ENCODE measurements at places on chromosomes 6 and 20.

- DNase-seq, result no peak
Observed at GRCh38 chr20:46920114-46920513, 25.5 kb downstream of the EYA2 start.

- DNase-seq, result peak; percentile 16
Observed at GRCh38 chr20:62860924-62861691, 514 bp downstream of the TCFL5 start.

- no peak for DNase-seq
Observed at GRCh38 chr6:3549314-3549940, 92.6 kb upstream of the SLC22A23 start.

GRCh38 chr20:20856306-20856705 is 143.9 kb upstream of the RALGAPA2 start:
- no peak for DNase-seq

DNA sequence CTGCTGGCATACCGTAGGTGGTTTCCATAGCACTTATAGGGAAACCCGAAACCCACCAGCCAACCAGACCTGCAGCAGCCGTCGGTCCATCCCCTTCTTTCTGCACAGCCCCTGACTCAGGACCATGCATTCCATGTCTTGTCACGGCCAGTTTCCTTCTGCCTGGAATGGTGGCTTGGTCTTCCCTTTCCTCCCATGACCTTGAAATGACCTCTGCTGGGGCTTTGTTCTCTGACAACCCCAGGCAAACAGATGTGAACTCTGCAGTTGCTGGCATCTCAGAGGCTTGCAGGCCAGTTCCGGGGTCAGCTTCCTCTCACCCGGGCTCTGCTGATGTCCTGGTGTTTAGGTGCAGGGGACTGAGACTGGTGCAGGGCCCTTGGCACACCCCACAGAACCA is 250.8 kb downstream of the SMOC2 start:
- no peak for DNase-seq

DNA sequence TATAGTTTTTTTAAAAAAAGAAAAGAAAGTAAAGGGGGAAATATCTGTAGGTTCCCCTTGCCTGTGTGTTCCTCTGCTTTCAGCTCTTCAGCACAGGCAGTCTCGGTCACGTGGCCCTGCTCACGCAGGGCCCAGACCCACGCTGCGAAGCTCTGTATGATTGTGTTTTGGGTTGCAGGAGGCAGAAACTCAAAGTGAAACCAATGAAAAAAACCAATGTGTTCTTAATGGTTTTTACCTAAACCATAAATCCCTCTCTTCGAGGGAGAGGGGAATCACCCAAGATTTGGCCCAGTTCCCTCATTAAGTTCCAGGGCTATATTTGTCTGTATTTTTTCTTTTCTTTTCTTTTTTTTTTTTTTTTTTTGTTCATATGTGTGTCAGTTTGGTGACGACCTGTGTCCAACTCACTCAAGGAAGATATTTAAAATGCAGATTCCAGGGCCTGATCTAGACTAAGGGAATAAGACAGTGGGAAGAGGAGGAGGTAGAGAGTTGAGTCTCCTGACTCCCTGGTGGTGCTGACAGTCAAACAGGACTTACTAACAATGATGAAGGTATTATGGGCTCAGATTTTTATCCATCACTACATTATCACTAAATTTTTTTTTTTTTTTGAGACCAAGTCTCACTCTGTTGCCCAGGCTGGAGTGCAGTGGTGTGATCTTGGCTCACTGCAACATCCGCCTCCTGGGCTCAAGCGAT is 33.8 kb upstream of the RREB1 start:
- DNase-seq, result peak; percentile 15

DNA sequence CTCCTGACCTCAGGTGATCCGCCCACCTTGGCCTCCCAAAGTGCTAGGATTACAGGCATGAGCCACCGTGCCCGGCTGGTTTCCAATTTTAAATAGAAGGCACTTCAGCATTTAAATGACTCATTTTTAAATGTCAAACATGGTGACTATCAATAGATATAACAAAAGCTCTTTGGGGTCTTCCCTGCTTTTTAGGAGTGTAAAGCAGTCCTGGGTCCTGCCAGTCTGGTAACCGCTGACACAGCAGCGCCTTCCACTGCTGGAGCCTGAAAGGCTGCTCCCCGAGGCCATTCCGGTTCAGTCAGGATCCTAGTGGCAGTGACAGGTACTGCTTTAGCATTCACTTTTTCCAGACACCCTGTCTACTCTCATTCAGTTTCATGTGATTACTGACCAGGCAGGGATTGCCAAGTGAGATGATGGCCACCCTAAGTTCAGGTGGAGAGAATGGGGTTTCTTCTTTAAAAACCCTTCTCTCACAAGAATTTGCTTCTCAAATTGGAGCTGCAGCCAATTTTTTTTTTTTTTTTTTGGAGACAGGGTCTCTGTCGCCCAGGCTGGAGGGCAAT is 5.1 kb downstream of the DIDO1 start:
- DNase-seq, result peak; percentile 31

DNA sequence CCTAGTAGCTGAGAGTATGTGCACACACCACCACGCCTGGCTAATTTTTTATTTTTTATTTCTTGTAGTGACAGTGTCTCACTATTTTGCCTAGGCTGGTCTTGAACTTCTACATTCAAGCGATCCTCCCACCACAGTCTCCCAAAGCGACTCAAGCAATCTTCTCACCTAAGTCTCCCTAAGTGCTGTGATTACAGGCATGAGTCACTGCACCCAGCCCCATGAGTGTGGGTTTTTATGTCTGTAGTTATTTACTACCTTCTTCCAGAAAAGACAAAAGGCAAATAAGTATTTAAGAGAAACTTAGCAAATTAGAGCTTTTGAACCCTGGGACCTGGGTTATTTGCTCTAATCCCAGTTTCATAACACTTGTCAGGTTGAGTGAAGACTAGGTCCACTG is 92.3 kb upstream of the HCRTR2 start:
- no peak for DNase-seq

- DNase-seq, result no peak
Observed at GRCh38 chr6:34102099-34102656, 43.7 kb downstream of the GRM4 start.

DNA sequence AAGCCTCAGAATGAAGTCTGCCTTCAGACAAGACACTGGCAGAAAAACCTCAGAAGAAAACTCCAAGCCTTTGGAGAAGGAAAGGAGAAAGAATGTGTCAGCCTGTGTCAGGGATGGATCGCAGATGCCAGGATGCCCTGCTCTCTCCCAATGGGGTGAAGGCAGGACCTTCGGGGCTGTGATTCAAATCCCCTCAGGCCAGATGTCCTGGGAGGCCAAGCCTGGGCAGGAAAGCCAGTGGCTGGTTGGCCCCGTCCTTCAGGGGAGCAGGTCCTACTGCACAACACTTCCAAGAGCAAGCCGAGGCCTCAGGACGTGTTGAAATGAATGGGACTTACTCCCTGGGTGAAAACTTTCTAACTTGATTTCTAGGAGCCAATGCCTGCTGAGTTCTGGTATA is 36.5 kb downstream of the GJA10 start:
- no peak for DNase-seq

- no peak for DNase-seq
Observed at GRCh38 chr6:99232056-99232455, 117.4 kb downstream of the FAXC start.

GRCh38 chr6:75113446-75113845 is 92.4 kb downstream of the COL12A1 start:
- DNase-seq, result no peak

DNA sequence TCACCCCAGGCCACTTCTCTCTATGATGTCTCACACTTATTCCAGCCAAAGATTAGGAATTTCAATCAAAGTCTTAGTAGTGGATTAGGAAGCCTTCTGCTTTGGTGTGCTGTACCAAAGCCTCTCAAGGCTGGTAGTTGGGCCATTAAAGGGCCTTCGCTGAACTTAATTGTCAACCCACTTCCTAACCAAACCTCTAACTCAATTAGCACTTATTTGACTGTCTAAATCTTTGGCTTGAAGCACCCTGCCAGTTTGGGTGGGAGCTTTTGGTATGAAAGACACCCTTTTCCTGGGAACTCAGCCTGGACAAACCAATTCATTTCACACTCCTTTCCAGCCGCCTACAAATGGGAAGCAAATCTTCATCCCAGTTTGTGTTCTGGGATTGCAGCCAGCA is 81.5 kb downstream of the BMP2 start:
- DNase-seq, result no peak

GRCh38 chr20:1876217-1876921 is 18.8 kb upstream of the SIRPA start:
- no peak for DNase-seq

GRCh38 chr6:72699159-72699558 is 77.3 kb downstream of the KCNQ5 start:
- DNase-seq, result no peak

DNA sequence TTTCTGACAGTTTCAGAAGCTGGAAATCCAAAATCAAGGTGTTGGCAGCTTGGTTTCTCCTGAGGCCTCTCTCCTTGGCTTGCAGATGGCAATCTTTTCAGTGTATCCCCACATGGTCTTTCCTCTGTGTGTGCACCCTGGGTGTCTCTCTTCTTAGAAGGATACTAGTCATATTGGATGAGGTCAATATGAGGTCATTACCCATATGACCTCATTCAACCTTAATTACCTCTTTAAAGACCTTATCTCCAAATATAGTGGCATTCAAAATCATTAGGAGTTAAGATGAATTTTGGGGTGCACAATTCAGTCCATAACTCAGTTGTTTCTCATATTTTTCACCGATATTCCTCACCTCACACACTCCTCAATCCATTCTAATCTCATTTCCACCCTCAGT is 92.4 kb upstream of the TGM3 start:
- no peak for DNase-seq

DNA sequence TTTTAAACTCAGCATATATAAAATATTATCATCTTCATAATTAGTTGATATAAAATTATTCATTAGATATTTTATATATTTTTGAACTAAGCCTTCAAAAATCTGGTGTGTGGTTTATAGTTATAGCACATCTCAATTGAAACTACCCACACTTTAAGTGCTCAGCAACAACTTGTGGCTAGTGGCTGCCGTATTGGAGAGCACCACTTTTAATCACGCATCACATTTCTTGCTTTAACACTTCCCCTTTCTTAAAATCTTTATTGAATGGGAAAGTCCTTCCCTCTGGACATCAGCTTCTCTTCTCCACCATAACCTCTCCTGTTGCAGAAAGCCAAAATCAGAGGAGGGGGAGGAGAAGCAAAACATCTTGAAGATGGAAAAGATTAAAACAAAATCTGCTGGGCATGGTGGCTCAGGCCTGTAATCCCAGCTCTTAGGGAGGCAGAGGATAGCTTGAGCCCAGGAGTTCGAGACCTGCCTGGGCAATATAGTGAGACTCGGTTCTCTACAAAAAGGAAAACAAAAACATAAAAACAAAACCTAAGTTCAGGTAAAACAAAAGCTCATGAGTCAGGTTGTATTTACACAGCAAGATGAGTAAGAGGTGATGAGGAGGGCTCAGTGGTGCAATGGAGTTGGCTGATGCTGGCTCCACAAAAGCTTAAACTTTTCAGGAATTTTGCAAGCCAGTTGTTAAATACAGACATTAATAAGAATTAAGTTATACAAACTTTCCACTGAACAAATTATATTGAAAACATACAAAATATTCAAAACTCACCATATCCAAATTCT is 237.0 kb upstream of the SUPT3H start:
- no peak for DNase-seq

GRCh38 chr6:102488729-102489128 is 1095.2 kb downstream of the GRIK2 start:
- DNase-seq, result no peak

- DNase-seq, result no peak
Observed at GRCh38 chr6:80029470-80029869, 25.0 kb downstream of the TTK start.

DNA sequence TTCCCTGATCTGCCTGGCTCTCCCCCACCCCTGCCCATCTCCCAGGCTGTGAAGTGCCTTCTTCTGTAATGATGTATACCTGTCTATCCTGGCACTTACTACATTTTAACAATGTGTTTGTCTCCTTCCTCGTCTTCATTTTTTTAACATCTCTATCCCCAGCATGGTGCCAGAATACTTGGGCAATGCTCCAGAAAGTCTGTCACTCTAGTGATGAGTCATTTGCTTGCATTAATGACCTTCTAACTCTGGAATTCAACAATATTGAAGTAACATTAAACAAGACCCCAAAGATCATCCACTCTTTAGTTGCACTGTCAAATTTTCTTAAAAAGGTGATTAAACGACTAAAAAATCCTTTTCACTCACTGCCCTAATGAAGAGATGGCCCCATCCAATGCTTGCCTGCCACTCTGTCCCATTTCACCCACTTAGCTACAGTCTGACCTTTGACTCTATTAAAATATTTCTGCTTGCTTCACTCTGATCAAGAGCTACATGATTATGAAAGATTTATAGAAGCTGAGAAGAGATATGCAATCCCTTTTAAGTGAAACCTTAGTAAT is 7.7 kb upstream of the KLHL31 start:
- DNase-seq, result no peak

DNA sequence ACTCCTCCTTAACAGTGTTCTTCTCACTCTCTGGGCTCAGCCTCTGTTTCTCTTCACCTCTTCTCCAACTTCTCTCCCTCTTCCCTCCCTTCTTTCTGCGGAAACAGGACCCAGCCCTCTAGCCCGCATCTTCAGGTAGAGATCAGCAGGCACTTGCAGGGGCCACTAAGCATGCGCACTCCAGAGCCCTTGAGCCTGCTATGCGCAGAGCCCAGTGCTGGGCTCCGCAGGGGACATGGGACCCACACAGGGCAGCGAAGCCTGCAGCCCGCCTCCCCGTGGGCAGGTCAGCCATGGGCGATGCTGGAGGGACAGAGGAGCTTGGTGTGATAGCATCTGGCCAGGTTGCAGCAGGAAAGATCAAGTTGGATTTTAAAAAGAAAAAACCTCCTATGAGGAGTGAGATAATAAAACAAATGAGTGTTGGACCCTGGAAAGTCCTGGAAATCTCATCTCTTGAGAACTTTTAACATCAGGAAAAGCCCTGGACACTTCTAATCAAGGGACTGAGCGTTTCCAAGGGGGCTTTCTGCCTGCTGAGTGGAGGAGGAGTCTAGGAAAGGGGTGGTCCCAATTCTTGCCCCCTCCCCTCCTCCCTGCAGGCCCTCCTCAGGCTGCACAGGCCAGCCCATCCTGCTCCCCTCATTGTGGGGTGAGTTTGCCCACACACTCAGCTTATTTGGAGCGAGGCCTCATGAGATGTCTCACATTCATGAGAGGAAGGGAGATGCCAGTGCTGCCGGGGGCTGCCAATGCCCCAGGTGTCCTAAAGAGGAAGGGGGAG is 71.9 kb downstream of the MDGA1 start:
- no peak for DNase-seq

- no peak for DNase-seq
Observed at GRCh38 chr6:111938710-111939109, 65.5 kb upstream of the FYN start.

DNA sequence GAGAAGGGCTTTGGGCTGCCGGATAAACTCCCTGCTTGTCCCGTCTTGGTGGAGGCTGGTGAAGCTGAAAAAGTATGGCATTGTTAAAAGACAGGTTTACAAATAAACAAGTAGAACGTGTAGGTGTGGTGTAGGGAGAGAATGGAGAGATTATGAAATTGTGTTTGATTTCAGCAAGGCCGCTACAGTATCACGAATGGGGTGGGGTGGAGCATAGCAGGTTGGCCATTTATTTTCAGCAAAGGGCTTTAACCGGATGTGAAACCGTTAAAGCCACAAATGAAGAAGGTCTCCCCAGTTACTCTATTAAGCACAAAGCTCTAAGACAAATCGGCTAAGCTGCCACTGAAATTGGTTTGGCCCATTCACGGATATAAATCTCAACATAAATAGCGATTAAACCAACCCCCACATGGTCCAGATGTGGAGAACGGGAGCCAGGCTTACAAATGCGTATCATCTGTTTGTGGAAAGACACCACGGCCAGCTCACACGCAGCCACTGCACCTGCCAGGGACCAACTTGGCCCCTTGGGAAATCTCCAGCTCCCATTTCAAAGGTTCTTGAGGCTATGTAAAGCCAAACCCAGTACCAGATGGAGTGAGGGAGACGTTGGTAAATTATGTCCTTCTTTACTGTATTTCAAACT is 94.0 kb downstream of the ZMYND8 start:
- DNase-seq, result no peak

Measured in stimulated activated CD8-positive, alpha-beta memory T cell treated with anti-CD3 and anti-CD28 coated beads, Interleukin-2, amount 100 ng/mL, for 1 hour (primary cell).